ENCODE measurements at places on chromosomes 11 and 22.

DNA sequence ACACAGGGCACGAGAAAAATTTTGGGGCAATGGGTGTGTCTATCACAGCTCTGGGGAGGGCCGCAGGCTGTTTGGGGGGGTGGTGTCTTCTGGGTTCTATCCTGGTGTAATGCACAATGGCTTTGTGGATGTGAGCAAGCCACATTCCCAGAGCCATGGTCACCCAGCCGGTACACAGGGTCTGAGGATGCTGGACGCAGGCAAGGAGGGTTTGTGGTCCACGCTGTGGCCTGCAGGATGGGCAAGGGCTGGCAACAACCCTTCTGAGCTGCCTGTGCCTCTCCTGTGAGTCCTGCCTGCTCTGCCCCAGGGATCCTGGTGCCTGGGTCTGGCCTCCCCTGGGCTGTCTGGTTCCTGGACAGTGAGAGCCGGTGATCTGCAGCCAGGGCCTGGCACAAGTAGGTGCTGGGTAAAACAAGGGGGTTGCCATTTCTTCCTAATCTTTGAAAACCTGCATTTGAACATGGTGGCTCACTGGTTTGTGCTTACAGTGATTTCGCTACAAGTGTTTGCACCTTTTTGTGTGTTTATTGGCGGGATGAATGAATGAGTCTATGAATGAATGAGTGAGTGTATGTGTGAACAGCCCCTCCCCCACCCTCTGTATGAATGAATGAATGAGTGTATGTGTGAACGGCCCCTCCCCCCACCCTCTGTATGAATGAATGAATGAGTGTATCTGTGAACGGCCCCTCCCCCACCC lies 4.4 kb upstream of the MRPL23 start:
- DNase-seq = no peak

- no peak for DNase-seq
These were observed 20.7 kb downstream of the CHID1 start for GRCh38 chr11:889687-890475.

DNA sequence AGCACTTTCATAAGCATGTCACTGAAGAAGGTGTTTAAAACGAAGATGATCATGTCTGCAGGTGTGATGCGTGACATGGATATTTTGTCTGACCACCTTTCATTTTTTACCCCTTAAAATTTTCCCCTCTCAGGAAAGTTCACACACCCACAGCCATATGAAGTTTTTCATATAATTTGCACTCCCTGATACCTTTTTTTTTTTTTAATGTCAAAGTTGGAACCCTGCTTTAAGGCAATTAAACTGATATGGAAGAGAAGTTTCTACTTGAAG lies 104.6 kb downstream of the ATXN10 start:
- no peak for DNase-seq

DNA sequence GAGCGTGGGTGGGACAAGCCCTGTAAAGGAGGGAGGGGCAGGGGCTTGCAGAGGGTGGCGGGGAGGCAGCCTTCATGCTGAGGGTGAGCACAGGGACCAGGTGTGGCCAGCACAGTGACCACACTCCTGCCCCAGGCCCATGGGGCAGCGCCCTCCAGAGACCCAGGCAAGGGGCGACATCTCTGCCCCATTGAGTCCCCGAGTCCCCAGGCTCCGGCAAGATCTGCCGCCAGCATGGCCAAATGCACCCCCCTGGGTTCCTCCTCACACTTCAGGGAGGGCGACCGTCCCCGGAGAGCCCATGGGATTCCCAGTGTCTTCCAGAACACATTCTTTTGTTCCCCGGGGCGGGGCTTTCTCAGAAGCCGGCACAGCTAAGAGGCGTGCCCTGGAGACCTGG lies 362.5 kb downstream of the TBC1D22A start:
- no peak for DNase-seq

GRCh38 chr11:30585892-30586250 lies 282 bp downstream of the MPPED2 start:
- DNase-seq = no peak

- DNase-seq = no peak
These were observed 34.9 kb downstream of the TBC1D22A start for GRCh38 chr22:46797355-46797754.

GRCh38 chr11:118092907-118093571 lies 6.3 kb upstream of the SMIM35 start:
- no peak for DNase-seq

DNA sequence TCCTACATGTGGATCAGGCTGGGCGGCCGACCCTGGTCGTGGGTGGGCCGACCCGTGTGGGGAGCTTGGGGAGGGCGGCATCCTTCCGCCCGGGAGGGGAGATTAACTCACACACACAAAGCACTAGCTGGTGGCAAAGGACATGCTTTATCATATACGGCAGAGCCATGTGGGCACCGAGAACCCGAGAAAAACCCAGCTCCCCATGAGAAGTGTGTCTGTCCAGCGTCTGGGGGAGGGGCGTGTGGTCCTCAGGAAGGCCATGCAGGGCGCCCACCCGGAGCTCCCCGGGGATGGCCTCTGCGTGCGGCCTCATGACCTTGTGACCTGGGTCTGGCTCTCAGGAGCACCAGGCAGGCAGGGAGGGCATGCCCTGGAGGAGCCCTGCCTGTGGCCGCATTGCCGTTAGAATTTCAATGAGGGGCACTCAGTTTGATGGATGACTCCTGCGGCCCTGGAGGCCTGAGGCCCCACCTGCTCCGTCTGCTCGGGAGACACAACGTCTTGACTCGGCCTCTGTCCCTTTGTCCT lies 39.4 kb upstream of the TOLLIP start:
- DNase-seq = no peak

DNA sequence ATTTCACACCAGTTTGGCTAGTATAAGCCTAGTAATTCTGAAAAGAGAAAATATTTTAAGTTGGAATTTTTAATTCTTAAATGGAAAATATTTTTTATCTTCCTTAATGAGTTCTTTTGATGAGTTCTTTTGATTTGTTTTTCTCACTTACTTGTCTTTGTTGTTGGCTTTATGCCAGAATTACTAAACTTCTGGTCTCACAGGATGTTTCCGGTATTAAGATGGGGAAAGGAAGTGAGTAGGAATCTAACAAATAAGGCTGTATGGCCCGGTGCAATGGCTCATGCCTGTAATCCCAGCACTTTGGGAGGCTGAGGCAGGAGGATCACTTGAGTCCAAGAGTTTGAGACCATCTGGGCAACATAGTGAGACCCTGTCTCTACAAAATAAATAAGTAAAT lies 106.4 kb downstream of the ARHGAP42 start:
- DNase-seq = no peak

GRCh38 chr22:36182857-36183256 lies 18.8 kb downstream of the APOL4 start:
- DNase-seq = no peak

DNA sequence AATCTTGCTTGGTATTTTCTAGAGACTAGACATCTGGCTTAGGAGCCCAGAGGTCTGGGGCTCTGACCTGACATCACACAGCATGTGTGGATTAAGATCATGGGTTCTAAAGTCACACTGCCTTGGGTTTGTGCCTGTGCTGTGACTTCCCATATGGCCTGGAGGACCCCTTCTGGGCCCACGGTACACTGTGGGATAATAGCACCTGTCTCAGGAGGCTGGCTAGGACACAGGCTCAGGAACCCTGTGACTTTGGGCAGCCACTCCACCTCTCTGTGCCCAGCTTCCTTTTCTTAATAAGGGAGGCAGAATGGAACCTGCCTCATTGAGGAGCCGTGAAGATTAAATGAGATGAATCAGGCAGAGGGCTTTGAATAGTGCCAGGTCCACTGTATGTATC lies 99.2 kb upstream of the B3GAT1 start:
- DNase-seq = no peak

DNA sequence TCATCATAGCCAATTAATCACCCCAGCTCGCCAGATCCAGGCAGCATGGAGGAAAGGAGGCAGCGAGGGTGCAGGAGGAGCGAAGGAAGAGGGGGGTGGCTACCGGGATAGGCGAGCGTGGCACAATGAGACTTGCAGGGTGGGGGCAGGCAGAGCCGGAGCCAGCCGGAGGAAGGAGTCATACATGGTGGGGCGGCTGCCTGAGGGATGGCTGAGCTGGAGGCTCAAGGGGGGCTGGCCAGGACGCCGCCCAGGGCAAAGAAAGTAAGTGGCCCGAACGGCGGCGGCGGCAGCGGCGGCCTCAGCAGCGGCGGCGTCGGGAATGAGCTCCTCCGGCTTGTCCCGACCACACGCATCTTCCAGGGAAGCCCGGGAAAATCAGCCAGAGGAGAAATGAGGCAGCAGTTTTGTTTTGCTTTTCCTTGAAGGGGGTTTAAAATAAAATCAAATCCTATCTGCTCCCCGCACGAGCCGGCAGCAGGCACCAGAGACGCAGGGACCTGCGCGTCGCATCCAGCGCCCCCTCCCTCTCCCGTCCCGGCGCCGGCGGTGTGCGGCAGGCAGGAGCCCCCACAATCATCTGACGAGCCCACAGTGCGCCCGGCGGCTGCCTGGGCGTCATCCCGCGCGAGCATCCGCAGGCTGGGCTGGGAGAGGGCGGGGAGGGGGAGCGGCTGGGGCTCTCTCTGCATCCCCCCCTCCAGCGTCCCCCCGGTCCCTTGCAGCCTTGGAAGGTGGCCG lies 263.6 kb downstream of the CTTN start:
- DNase-seq = no peak

GRCh38 chr11:13841393-13841792 lies 121.1 kb upstream of the SPON1 start:
- DNase-seq = no peak

DNA sequence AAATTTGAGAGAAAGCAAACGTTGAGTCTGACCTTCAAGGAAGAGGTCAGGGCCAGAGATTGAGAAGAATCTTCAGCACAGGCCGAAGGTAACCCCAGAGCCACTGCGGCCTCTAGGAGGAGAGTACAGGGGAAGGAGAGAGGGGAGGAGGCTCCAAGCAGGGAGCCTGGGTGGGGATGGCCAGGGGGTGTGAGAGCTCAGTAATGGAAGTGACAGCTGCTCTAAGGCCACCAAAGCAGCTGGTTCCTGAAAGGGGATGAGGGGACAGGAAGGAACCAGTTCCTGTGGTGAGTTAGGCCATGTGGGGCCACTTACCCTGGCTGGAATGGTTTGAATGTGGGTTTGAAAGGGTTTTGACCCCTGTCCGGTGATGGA lies 46.1 kb downstream of the PISD start:
- no peak for DNase-seq

- no peak for DNase-seq
These were observed at the start of gene BID for GRCh38 chr22:17774206-17774925. TSS of gene BID (minus strand) at chr22:17774469. CDS start at chr22:17750116, 24,353 bp downstream.

- no peak for DNase-seq
These were observed 10.4 kb upstream of the ANO1 start for GRCh38 chr11:70067591-70068341.

DNA sequence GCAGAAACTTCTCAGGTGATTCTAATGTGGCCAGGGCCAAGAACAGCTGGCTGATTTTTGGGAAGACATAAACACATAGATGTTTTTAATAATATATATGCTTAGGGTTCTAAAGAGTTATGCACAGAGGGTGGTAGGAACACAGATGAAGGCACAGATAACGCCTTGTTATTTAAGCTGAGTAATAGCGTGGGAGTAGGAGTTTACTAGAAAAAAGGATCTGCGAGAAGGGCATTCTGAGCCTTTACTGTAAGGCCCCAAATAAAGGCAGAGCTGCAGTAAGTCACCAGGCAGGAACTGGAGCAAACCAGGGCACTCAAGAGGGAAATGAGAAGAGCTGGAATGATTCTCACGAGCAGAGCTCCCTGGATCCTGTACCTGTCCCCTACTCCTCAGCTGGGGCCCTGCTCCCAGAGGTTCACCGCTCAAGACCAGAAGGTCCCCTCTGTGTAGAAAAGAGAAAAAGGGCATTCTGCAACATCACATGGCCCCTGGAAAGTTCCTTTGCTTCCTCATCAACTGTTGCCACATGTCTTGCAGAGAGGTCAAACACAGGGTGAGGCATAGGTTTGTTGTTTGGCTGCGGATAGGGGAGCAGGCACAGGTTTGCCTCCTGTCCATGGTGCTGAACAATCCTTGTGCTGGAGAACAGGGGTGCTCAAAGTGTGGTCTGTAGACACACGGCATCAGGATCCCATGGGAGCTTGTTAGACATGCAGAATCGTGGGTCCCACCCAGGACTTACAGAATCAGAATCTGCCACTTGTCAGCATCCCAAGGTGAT lies 125.7 kb downstream of the TENM4 start:
- DNase-seq = no peak

GRCh38 chr22:33393432-33393831 lies 335.3 kb upstream of the SYN3 start:
- DNase-seq = no peak

GRCh38 chr11:78453140-78453935 lies 35.7 kb upstream of the GAB2 start:
- no peak for DNase-seq

DNA sequence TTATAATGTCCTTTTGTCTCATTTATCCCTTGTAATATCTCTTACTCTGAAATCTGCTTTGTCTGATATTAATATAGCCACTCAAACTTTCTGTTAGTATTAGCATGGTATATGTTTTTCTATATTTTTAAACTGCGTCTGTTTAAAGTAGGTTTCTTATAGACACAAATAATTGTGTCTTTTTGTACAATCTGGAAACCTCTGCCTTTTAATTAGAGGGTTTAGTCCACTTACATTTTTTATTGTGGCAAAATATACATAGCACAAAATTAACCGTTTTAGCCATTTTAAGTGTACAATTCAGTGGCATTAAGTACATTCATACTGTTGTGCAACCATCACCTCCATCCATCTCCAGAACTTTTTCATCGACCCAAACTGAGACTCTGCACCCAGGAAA lies 28.6 kb downstream of the PARVG start:
- DNase-seq = no peak

DNA sequence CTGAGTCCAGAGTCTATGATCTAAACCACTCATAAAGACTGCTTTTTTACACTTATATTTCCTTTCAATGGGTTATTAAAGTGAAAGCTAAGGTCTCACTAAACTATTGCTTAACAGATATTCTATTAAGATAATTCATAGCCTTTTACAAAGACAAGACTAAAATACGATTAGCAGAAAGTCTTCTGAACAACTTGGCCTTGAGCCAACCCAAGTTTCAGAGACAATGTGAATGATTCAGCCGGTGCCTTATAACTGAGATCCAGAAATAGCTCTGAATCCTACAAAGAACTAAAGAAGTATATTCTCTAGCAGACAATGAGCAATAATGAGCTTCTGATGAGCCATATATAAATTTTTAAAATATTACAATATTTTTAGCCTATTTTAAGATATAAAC lies 41.5 kb upstream of the CARD18 start:
- DNase-seq = no peak

- DNase-seq = no peak
These were observed 70.4 kb upstream of the KCNQ1OT1 start for GRCh38 chr11:2770096-2770751.

All from activated T-cell treated with anti-CD3 and anti-CD28 coated beads for 4 hours (primary cell).